Stimulated activated CD4-positive, alpha-beta T cell treated with anti-CD3 and anti-CD28 coated beads, Interleukin-1b, Interleukin-23, amount 100 ng/mL, for 24 hours (primary cell): ENCODE measurements at places on chromosomes 11 and 22.

GRCh38 chr22:24118689-24119384, 62.5 kb upstream of the SUSD2 start:
- DNase-seq: no peak

DNA sequence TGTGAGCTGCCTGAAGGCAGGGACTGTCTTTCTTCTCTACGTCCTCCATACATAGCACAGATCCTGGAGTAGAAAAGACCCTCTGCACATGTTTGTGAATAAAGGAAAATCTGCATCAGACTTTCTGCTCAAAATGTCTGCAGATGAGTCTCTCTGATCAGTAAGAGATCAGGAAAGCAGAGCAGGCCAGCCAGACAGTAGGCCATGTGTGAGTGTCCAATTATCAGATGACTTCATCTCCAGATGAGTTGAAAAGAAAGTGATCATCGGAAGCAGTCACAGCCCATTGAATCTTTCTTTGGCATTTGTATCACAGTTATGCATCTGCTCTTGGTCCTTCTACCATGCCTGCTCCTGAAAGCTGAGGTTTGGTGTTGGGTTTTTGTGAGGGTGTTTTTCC, 298.7 kb upstream of the NCAM1 start:
- no peak for DNase-seq

DNA sequence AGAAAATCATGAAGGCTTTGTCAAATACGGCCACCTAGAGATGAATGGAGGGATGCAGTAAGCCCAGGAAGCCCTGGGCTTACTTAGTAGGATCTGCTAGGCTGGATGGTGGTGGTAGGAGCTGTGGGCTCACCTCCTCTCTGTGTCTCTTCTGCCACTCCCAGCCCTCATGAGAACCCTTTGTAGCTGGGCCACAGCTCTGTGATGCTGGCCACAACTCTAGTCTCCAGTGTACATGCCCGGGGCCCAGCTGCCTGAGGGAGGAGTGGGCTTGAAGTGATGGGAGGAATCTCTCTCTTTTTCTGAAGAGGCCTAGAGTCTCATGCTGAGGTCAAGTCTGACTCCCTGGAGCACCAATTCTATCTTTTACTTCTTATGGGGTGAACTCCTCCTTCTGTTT, 32.4 kb upstream of the SYT13 start:
- DNase-seq: no peak

DNA sequence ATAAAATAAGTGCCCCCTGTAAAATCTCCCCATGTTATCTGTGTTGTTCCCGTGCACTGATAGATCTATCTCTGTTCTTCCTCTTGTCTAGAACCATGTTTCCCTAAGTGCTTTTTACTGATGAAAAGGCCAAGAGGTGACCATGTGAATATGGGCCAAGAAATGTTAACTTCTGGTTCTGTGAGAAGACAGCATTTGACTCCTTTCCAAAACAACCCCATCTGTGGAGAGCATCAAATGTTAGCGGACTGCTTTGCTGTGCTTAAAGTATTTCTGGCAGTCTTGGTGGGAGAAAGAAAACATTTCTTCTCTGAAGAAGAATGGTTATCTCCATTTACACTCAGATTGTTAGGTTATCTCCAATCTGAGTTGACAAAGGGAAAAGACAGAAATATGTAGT, 58.6 kb upstream of the GUCY1A2 start:
- DNase-seq: no peak

DNA sequence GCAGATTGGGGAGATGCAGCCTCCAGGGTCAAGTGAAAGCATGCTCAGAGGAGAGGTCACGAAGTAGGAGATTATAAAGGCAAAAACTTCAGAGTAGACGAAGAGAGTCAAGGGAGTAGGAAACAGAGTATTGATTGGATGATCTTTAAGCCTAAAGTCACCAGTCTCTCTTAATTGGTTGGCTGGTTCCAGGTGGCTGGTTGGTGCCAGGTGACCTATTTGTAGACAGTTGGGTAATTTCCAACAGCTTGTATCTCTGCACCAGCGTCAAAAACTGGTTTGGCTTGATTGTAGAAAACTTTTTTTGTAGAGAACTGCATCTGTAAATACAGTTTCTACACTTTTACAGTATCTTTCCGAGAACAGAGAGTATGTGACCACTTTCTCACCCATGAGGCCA, 75.7 kb upstream of the CCDC90B start:
- DNase-seq: no peak

- no peak for DNase-seq
Observed at GRCh38 chr22:16965083-16965482, 42.9 kb downstream of the GAB4 start.

DNA sequence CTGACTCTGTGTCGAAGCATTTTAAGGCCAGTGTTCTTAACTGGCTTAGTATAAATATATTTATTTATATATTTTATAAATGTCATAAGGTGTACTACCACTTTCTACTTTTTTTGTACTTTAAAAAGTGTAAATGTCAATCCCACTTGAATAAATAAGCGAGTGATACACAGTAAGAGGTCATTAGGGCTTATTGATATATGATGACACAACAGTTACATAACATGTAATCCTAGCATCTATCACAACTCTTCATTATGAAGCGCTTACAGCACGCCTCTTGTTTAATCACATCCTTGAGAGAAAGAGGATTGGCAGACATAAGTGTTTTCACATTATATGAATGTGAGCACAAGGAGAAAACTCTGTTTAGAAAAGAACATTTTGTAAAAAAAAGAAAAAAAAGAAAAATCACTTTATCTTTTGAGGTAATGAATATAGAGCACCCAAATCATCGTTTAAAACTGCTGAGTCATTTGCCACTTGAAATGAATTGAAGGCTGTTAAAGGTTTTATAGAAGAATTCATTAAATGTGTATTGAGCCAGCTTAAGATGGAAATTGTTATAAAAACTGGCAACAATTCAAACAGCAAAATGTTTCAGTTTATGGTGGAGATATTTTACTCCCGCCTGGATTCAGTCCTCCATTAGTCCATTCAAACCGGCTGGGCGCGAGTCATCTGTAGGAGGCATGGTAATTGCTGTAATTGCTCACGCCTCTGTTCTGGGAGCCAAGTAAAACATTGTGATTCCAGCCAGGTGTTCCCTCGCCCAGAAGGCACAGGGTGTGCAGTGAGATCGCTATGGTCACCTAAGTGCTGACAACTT, 627.3 kb upstream of the KIRREL3 start:
- DNase-seq: no peak

DNA sequence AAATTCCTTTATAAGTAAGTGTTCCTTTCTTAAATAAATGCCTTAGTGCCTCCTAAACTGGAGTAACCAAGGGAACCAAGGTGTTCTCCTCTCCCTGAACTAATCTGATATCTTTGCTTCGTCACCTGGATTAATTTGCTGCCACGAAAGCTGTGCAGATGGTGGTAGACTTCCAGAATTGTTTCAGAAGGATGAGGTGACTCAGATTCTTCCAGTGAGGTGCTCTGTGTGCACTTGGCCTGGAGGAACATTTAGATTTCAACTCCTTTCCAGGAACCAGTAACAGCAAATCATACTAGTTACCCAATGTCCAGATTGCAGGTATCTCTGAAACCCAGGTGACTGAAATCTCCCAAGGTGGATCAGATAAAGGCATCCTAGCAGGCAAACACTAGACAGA, 181.9 kb downstream of the FAT3 start:
- DNase-seq: no peak

GRCh38 chr22:37427711-37428635, 694 bp upstream of the ELFN2 start:
- no peak for DNase-seq

DNA sequence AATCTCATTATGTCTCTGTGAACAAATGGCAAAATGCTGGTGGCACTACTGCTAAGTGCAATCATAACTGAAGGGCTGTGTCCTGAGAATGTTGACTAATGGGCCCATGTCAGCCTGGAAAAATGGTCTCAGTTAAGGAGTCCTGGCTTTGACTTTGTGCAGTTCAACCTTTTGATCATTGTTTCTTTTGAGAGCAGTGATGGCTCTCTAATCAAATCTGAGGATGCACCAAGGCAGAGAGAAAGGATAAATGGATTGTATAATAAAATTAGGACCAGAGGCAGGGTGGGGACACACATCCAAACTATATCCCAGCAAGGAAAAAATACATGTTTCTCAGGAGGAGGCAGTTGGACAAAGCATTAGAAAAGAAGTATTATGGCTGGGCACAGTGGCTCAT, 59.6 kb upstream of the SYN3 start:
- no peak for DNase-seq

- DNase-seq: no peak
Observed at GRCh38 chr11:133710681-133711240, 134.6 kb downstream of the SPATA19 start.

DNA sequence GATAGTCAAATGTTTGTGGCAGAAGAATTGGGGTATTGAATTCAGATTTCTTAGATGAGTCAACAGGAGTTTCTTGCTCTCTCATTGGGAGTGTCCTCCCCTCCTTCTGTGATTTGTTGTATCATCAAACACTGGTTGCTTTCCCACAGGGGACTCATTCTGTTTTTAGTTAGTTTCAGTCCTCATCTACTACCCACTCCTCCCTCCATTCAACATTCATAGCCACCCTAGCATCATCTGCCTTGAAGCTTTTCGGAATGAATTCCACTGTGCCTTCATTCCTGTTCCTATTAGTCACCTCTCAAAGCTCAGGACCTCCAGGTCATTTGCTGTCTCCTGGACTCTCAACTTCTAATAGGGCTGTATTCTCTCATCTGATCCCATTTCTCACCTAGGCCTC, 31.5 kb upstream of the RAB38 start:
- no peak for DNase-seq

- DNase-seq: no peak
Observed at GRCh38 chr22:37259540-37260029, 15.5 kb upstream of the RAC2 start.

DNA sequence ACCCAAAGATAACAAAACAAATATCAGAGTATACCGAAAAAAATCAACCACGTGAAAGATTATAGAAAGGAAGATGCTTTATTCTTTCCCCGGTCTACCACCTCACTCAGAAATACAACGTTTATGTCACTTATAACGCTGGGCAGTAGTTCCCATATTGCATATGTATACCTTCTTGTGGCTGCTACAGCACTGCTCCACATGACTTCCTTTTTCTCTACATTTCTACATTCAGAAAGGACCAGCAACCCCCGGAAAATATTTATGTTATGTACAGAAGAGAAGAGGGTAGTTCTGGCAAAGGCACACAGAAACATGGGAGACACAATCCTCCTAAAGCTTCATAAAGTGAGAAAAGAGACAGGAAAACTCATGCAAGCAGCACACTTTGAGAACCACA, 56.8 kb downstream of the MTMR2 start:
- no peak for DNase-seq

DNA sequence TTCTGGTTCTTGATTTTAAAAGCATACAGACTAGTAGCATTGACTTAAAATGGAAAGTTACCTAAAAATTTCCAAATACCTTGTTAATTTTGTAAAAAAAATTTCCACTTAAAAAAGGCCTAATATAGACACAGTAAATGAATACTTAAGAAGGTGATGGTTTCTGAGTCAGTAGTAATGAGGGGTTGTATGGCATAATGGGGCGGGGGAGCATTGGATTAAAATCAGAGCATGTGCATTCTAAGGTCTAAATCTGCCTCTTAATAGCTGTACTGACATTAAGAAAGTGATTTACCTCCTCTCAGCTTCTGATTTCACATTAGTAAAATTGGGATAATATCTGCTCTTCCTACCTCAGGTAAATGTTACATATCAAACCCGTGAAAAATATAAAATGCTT, 446.5 kb downstream of the AASDHPPT start:
- no peak for DNase-seq

GRCh38 chr11:32580967-32581366, 2.7 kb upstream of the EIF3M start:
- no peak for DNase-seq

GRCh38 chr11:9574622-9575259, 1.3 kb downstream of the WEE1 start:
- no peak for DNase-seq

- no peak for DNase-seq
Observed at GRCh38 chr11:1062075-1062820, 12.4 kb upstream of the MUC2 start.

GRCh38 chr22:35378621-35379020, 2.3 kb upstream of the HMOX1 start:
- DNase-seq: no peak

DNA sequence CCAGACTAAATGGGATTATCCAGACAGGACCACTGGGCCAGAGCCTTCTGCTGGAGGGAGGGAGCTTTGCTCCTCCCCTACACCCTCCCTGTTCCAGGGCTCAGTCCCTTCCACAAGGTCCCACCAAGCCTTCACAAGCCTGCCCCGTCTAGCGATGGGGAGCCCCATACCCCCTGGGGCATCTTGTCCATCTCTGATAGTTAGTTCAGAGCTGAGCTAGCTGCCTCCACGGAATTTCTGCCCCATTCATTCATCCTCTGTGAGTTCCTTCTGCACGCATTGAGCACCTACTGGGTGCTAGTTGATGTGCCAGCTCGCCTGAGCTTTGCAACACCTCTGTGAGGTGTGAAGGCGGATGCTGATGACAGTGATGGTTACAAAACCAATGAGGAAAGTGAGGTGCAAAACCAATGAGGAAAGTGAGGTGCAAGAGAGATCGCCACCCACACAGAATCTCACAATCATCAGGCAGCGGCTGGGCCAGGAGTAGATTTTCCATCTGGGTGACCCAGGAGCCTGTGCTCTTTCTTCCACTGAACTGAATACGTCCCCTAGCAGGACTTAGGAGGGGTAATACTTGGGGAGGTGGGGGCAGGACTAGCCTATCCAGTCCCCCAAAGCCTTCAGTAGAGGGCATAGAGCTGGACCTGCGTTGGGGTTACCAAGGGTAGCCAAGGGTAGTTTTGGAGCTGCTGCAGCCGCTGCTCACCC, 21.5 kb upstream of the CBX7 start:
- no peak for DNase-seq

- no peak for DNase-seq
Observed at GRCh38 chr11:108468478-108468864, 1.1 kb upstream of the C11orf65 start.

DNA sequence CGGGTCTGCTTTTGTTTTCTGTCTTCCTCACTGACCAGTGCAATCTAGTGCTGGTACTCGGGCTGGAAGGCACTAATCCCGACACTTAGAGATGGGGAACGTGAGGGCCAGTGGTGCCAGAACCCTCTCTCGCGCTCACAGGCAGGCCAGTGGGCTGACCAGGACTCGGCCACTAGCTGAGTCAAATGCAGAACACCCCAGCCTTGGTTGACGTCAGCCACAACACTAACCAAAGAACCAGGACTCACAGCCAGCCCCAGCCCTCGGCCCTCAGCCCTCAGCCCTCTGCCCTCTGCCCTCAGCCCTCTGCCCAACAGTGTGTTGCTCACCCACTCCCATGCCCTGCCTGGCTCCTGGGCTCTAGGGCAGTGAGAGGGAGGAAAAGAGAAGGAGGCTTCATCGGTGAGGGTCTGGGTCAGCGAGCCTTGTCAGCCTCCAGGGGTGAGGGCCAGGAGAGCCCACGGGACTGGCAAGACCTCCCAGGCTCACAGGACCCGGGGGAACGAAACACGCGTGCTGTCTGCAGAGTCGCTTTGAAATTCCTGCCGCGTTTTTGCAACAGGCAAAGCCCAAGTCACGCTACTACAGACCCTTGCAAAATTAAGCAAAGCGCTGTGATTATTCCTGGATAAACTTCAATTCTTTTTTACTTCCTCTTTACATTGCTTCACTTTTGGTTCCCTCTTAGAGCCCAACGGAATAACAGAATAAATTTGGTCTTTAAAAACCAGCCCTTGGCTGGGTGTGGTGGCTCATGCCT, 27.5 kb downstream of the KIAA0930 start:
- no peak for DNase-seq
